ENCODE measurements at places on chromosomes 1 and 21. TPM values are rescaled to one million over a fixed set of nuclear protein-coding genes. Genes with fewer than 3 reads are reported as not detected.
A peak's percentile ranks its signal among the peaks of the same experiment; 100 is the strongest.

DNA sequence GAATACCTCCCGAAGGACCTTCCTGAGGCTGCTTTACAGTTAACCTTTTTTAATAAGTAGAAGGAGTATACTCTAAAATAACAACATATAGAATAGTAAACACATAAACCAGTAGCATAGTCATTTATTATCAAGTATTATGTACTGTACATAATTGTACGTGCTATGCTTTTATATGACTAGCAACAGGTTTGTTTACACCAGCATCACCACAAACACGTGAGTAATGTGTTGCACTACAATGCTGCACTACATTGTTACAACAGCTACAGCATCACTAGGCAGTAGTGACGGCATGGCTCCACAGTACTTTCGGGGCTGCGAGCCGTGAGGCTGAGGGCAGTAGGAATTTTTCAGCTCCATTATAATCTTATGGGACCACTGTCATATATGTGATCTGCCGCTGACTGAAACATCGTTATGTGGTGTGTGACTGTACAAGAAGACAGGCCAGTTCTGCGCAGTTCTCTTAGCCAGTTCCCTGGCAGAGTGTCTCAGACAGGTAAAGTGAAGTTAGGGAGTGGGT lies 82.8 kb upstream of the LRRC8D start:
- no peaks in the 10 kb centered on the region for H3K27me3 ChIP-seq
- no peaks in the 10 kb centered on the region for H3K36me3 ChIP-seq
- no peak overlapping the region for H3K4me3 ChIP-seq
- no peaks in the 10 kb centered on the region for H3K4me1 ChIP-seq

GRCh38 chr1:67158401-67158800 lies 7.9 kb upstream of the IL23R start:
- H3K27me3 ChIP-seq: no peaks in the 10 kb centered on the region
- H3K36me3 ChIP-seq: no peaks in the 10 kb centered on the region
- H3K4me1 ChIP-seq: no peaks in the 10 kb centered on the region
- no peak overlapping the region for H3K27ac ChIP-seq
- DNase-seq: no peak
- no peak overlapping the region for H3K4me3 ChIP-seq

- no peak for DNase-seq
- peak overlapping the region; percentile 63 for H3K27ac ChIP-seq
- H3K4me3 ChIP-seq: no peak overlapping the region
- H3K4me1 ChIP-seq: peaks cover 39% of the 10 kb centered on the region
- H3K27me3 ChIP-seq: no peaks in the 10 kb centered on the region
Measured at GRCh38 chr1:22234476-22235030, 91.7 kb upstream of the WNT4 start.

The SNRNP40 gene
- total RNA-seq: 49.2 TPM

The CACNA1S gene
- not detected for total RNA-seq

Data from esophagus squamous epithelium (tissue), 5 donors.